Body of pancreas (tissue), 4 donors: ENCODE measurements at places on chromosomes 4 and X. TPM values are rescaled to one million over a fixed set of nuclear protein-coding genes. Genes with fewer than 3 reads are reported as not detected.
A peak's percentile ranks its signal among the peaks of the same experiment; 100 is the strongest.

GRCh38 chrX:30246769-30247489 lies at the start of gene MAGEB1:
Gene MAGEB1, plus strand, starts transcription at chrX:30247146. Its CDS starts 3,348 bp downstream, at chrX:30250494.
- H3K27ac ChIP-seq, result no peak within 1 kb of the TSS
- H3K27me3 ChIP-seq, result no peaks in the 10 kb centered on the region
- no peak within 1 kb of the TSS for H3K4me3 ChIP-seq
- no peaks in the 10 kb centered on the region for H3K36me3 ChIP-seq
- DNase-seq, result no peak

DNA sequence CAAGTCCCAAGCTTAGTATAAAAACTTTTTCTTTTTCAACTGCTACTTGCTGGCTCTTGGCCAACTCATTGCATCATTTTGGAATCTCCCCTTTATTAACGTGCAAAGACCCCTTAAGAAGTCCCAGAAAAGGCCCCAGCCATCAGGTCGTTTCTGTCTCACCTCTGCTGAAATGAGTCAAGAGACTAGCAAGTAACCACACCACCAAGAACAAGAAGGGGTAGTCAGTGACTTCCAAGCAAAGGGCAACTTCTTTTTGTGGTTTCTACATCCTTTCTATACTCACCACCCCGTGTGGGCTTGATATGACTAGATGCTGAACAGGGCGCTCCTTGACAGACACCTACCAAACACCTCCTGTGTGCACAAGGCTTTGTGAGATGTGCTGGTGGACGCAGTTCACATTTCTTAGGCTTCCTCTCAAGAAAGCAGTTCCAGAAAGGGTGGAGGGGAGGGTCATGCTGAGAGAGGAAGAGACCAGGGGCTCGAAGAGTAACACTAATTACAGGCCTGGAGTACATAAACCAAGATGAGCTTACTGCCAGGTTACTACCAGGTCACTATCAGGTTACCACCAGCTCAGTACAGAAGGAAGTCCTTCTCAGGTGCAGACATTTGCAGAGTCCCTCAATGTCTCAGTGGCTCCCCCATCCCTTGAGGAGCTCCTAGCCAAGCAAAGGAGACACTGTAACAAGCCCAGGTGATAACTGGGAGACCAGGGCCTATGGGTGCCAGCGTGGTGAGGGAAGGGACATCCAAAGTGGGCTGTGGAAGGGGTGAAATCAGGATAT lies 19.3 kb downstream of the JAKMIP1 start:
- no peak for DNase-seq
- H3K36me3 ChIP-seq, result no peaks in the 10 kb centered on the region
- no peaks in the 10 kb centered on the region for H3K4me1 ChIP-seq
- H3K4me3 ChIP-seq, result no peak overlapping the region
- H3K27ac ChIP-seq, result no peak overlapping the region

- H3K4me3 ChIP-seq, result peak overlapping the region; percentile 78
- no peak for DNase-seq
- peak overlapping the region; percentile 81 for H3K27ac ChIP-seq
- no peaks in the 10 kb centered on the region for H3K36me3 ChIP-seq
Observed at GRCh38 chr4:83010111-83010521, 507 bp downstream of the LIN54 start.

DNA sequence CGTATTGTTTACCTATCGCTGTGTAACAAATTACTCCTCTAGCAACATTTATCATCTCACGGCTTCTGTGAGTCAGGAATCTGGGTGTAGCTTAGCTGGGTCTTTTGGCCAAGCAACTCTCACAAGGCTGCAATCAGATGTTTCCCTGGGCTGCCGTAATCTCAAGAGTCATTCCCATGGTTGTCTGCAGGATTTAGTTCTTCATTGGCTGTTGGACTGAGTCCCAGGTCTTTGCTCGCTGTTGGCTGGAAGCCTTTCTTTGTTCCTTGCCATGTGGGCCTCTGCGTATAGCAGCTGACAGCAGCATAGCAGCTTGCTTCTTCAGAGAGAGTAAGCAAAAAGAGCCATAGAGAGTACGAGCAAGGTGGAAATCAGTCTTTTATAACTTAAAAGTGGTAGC lies 16.8 kb downstream of the POLR2B start:
- H3K4me3 ChIP-seq, result no peak overlapping the region
- peak; percentile 67 for DNase-seq
- H3K36me3 ChIP-seq, result peaks cover 16% of the 10 kb centered on the region
- H3K27me3 ChIP-seq, result no peaks in the 10 kb centered on the region

- no peaks in the 10 kb centered on the region for H3K36me3 ChIP-seq
- H3K27ac ChIP-seq, result no peak overlapping the region
- peaks cover 16% of the 10 kb centered on the region for H3K4me1 ChIP-seq
- H3K27me3 ChIP-seq, result no peaks in the 10 kb centered on the region
Observed at GRCh38 chr4:139815778-139816601, 150.4 kb downstream of the MGST2 start.

DNA sequence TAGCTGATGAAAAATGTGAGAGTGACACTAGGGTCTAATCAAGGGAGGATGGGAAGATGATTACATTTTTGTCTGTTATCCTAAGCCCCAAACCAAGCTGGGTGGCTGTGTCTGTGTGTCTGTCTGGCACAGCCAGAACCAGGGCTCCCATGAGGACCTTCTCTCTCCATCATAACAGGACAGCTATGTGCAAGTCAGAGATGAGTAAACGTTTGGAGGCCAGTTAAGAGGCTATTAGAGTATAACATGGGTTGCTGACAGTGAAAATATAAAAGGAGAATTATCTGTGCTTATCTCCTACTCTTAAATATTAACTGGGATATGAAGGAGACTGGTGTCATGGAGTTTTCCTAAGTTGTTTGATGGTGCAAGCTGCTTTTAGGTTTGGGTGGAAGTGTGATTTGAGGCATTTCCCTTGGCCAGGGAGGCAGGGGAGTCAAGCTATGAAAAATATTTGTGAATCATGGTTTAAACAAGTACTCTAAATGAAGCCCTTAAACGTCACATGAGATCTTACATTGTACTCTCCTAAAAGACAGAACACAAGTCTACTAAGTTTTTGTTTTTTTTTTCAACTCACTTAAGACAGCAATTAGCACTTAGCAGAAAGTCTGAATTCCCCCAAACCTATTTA lies 156.2 kb downstream of the ENOX2 start:
- no peaks in the 10 kb centered on the region for H3K4me1 ChIP-seq
- H3K27ac ChIP-seq, result no peak overlapping the region
- no peak overlapping the region for H3K4me3 ChIP-seq

GRCh38 chr4:86963697-86964096 lies 28.9 kb downstream of the AFF1 start:
- peaks cover 45% of the 10 kb centered on the region for H3K4me1 ChIP-seq
- no peak for DNase-seq
- H3K27ac ChIP-seq, result no peak overlapping the region
- no peaks in the 10 kb centered on the region for H3K36me3 ChIP-seq
- H3K4me3 ChIP-seq, result no peak overlapping the region
- H3K27me3 ChIP-seq, result no peaks in the 10 kb centered on the region

GRCh38 chr4:86551387-86551786 lies 42.7 kb upstream of the PTPN13 start:
- H3K36me3 ChIP-seq, result no peaks in the 10 kb centered on the region
- H3K4me3 ChIP-seq, result no peak overlapping the region
- H3K27ac ChIP-seq, result no peak overlapping the region
- no peak for DNase-seq

DNA sequence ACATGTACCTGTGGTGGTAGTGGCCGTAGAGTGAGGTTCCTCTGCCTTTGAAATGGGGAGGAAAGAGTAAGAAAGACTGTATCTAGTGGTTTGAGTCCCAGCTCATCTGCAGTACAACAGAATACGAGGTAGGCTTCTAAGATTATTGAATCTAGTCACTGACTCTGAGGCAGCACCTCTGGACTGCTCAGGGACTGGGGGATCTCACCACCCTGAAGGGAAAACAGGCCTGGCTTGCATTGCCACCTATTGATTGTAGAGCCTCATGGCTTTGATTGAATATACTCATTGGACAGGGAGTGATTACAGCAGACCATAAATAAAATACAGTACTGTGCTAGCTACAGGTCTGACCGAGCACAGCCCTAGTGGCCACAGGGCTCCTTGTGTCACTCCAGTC lies 50.5 kb downstream of the GPR174 start:
- H3K27ac ChIP-seq, result no peak overlapping the region
- no peaks in the 10 kb centered on the region for H3K27me3 ChIP-seq
- H3K4me3 ChIP-seq, result no peak overlapping the region
- no peaks in the 10 kb centered on the region for H3K36me3 ChIP-seq
- H3K4me1 ChIP-seq, result no peaks in the 10 kb centered on the region

GRCh38 chr4:101163936-101164335 lies 183.4 kb downstream of the PPP3CA start:
- DNase-seq, result no peak
- no peaks in the 10 kb centered on the region for H3K27me3 ChIP-seq
- H3K27ac ChIP-seq, result no peak overlapping the region
- no peak overlapping the region for H3K4me3 ChIP-seq

DNA sequence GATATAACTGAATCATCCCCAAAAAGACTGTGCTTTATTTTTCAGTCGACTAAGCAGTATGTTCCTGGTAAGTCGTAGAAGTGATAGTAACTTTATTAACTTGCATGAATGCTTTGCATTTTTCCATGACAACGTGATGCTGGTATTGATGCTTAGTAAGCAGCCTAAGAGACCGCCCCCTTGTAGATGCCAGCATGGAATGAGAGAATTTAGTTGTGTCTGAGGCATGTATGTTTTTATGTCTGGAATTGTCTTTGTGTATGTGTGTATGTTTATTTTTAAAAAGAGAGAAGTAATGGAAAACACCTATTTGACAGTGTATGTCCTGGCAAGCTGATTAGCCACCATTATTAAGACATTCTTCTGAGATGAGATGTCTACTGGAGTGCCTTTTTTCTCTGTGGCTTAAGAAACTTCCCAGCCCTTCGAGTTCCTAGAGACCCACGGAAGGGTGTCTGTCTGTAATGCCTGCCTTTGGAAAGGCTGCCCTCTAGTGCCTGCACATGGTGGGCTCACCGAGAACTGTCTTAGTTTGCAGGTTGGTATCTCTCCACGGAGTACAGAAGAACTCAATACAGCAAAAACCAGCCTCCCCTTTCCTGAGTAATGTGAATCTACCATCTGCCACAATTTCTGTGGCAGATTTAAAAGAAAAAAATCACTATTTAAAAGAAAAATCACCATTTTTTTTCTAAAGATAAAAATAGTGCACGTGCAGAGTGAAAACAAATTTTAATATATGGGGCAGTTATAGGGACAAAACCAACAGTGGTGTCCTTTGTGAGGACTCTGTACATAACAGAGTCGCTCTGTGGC lies 85.9 kb downstream of the AASDH start:
- DNase-seq, result peak; percentile 69
- H3K27me3 ChIP-seq, result no peaks in the 10 kb centered on the region
- no peak overlapping the region for H3K27ac ChIP-seq
- H3K36me3 ChIP-seq, result no peaks in the 10 kb centered on the region
- no peak overlapping the region for H3K4me3 ChIP-seq
- H3K4me1 ChIP-seq, result peaks cover 13% of the 10 kb centered on the region

DNA sequence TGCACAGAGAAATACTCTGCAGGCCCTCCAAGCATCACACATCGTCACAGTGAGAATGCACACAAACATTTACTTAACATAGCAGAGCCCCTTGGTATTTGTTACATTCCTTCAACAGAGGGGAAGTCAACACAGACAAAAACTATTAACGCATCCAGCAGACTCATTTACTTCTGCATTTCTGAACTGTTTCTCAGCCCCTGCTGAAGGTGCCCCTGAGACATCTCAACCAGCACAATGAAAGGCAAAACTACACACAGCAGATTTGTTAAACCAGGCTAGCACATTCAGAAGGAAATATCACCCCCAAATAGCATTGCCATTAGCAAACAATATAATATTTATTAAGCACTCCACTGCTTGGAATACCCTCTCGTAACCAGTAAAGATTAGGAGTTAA lies 367.0 kb downstream of the RAB28 start:
- no peaks in the 10 kb centered on the region for H3K4me1 ChIP-seq
- H3K4me3 ChIP-seq, result no peak overlapping the region
- no peak for DNase-seq
- H3K27me3 ChIP-seq, result no peaks in the 10 kb centered on the region
- no peaks in the 10 kb centered on the region for H3K36me3 ChIP-seq
- no peak overlapping the region for H3K27ac ChIP-seq

DNA sequence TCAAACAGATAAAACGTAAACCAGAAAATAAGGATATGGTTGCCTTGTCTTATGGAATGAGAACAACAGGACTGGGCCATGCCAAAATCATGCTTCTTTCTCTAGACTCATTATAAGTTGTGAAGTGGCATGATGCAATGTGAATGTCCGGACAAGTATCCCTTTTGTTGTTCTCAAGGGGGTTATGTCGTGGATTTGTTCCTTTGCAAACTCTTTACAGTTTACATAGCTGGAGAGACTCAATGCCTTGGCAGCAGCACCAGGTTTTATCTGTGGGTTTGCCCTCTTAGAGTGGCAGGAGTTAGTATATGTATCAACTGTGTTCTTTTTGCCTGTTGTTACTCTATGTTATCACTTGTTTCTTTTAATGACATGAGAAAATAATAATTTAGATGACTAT lies 41.4 kb downstream of the SPRY1 start:
- H3K4me1 ChIP-seq, result no peaks in the 10 kb centered on the region
- no peak overlapping the region for H3K27ac ChIP-seq
- H3K36me3 ChIP-seq, result no peaks in the 10 kb centered on the region
- no peak for DNase-seq

DNA sequence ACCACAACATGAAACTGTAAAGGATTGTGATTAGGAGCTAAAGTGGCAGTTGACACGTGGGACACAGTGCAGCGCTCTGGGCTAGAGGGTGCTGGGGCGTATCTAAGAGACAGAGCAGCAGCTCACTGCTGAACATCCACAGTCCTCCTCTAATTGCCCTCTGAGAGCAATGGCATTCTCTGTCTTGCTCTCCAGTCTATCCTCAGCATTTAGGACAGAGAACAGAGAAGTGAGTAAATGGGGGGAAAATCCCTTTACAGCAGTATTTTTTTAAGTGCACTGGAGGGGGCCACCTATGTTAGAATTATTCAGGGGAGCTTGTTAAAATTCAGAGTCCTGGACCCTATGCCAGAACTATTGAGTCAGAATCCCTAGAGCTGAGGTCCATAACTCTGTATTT lies 4.2 kb upstream of the TMEM154 start:
- no peak for DNase-seq
- no peak overlapping the region for H3K4me3 ChIP-seq
- no peaks in the 10 kb centered on the region for H3K4me1 ChIP-seq
- H3K27ac ChIP-seq, result no peak overlapping the region
- no peaks in the 10 kb centered on the region for H3K36me3 ChIP-seq
- H3K27me3 ChIP-seq, result no peaks in the 10 kb centered on the region

DNA sequence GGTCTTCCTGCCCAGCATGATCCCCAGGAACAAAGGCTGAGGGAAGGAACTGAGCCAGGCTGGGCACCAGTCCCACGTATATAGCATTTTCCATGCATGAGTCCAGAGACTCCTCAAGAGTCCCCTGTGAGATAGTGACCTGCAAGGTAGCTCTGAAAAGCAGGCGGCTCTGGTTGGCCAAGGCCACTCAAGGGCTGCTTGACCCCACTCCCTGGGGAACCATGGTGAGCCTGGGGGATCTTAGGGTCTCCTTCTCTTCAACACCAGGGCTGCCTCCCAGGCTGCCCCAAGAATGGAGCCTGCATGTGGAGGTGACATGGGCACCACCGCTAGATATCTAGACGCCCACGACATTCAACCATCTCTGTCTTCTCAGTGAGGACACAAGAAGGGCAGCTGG lies 79.2 kb downstream of the SLC2A9 start:
- no peak overlapping the region for H3K4me3 ChIP-seq
- no peaks in the 10 kb centered on the region for H3K27me3 ChIP-seq
- DNase-seq, result no peak
- H3K36me3 ChIP-seq, result no peaks in the 10 kb centered on the region
- no peak overlapping the region for H3K27ac ChIP-seq

Gene CT47A1
- not detected for total RNA-seq

Gene CASK
- 27.4 TPM for total RNA-seq

Gene CDX4
- not detected for total RNA-seq

Gene TRMT2B
- total RNA-seq, result 8.3 TPM

Gene BTC
- 1.8 TPM for total RNA-seq

Gene RIBC1
- 0.52 TPM for total RNA-seq

Gene PHEX
- not detected for total RNA-seq
